ENCODE measurements at places on chromosomes 7 and 10.

DNA sequence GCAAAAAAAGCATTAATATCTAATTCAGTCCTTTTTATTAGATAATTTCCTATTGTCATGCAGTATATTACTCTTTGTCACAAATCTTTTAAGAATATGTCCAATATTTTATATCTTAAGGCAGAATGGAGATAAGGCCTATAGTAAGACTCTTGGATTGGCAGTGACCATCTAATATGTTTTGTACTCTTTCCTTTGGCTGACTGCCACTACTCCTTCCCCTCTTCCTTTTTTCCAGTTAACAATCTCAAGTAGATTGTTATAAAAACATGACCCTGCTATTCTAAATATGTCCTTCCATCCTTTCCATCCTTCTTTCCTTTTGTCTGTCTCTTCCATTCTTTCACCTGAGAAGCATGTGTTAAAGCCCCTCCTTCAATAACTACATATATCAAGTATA is 92.8 kb upstream of the TMEM168 start:
- DNase-seq = no peak

GRCh38 chr7:77831481-77831880 is 32.9 kb downstream of the PHTF2 start:
- peak; percentile 11 for DNase-seq

- DNase-seq = no peak
Observed at GRCh38 chr10:99234041-99234790, 1.4 kb downstream of the HPSE2 start.

DNA sequence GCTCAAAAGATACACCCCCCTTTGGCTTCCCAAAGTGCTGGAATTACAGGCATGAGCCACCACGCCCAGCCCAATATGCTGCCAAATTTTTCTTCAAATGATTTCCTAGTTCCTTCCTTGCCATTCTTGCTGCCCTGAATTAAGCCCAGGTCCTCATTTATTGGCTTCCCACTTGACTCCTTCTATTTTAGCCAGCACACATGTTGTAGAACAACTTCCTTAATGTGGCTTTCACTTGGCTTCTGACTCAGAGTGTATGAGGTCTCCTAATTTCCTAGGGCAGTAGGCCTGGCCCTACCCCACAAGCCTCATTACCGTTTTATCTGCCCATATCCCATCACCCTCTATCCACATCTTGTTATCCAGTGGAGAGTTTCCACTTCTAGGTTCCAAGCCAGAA is 21.8 kb upstream of the HIPK2 start:
- no peak for DNase-seq

DNA sequence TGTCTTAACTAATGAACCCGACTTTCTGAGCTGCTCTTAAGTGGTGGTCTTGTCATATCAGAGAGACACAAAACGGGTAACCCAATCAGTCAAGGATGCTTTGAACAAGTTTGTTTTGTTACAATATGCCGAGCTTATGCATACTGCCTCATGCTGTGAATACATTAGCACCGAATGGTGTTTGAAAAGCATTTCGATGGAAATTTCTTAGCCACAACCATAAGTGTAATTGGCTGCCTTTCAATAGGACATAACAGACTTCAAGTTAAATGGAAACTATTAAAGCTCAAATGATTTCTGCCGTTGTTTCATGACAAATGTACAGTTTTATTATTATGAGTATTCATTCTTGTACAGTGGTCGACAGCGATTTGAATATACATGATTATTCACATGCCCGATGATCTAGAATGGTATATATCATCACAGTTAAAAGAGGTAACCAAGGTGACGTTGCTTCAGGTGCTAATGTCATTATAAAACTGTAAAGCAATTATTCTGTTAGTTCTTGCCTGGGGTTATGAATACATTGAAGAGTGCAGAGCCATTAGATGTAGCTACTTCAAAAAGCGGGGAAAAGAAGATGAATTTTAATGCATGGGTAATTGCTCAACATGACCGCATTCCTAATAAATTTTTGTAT is 118.8 kb downstream of the EBF3 start:
- no peak for DNase-seq

DNA sequence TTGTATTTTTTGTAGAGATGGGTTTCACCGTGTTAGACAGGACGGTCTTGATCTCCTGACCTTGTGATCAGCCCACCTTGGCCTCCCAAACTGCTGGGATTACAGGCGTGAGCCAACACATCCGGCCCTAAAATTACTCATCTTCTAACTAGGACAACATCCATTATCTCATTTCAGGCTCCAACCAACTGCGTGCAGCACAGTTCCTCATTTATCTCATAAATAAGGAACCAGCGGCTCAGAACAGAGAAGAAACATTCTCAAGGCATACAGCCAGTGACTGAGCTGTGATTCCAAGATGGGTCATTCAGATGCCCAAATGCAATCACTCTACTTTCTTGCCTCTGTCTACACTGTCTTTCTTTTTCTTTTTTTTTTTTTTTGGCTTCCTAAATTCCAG is 356.1 kb downstream of the ELMO1 start:
- DNase-seq = no peak

GRCh38 chr7:117818232-117818631 is 55.0 kb downstream of the CTTNBP2 start:
- no peak for DNase-seq

GRCh38 chr7:116340943-116341907 is 130.9 kb downstream of the TES start:
- no peak for DNase-seq

GRCh38 chr7:134891262-134891695 is 95.0 kb upstream of the AGBL3 start:
- no peak for DNase-seq

DNA sequence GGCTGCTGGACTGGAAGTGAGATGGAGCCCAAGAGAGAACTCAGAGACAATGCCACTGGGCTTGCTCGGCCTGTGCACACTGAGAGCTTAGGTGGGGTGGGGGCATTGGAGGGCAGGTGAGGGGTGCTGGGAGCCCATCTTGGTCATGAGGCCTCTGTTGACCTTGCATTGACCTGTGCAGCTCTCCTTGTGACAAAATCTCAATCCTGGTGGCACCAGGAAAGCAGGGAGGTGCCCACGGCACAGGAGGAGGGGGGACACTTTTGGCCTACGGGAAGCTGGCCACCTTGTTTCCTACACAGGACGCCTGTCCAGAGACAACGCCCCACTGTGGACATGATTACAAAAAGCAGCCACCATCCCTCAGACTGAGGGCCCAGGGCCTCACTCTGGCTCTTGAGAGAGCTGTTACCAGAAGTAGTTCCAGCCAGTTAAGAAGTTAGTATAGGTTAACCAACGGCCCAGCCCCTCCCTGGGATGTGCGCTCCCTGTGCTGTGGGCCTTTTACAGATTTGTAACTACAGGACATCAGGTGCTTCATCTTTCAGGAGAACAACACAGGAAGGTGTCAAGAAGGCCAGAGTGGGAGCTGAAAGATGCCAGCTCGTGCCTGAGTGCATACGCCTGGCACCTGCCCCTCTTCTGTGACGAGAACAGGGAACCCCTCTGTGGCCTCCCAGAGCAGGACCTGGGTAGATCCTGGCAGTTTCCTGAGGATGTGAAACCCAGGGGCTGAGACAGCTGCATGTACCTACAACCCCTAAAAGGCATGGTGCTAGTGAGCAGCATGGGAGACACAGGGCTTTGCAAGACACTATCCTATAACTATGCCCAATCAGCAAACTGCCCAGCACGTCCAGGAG is 10.3 kb downstream of the PKD1L1 start:
- no peak for DNase-seq

GRCh38 chr7:130420943-130421578 is 19.8 kb downstream of the CEP41 start:
- no peak for DNase-seq

DNA sequence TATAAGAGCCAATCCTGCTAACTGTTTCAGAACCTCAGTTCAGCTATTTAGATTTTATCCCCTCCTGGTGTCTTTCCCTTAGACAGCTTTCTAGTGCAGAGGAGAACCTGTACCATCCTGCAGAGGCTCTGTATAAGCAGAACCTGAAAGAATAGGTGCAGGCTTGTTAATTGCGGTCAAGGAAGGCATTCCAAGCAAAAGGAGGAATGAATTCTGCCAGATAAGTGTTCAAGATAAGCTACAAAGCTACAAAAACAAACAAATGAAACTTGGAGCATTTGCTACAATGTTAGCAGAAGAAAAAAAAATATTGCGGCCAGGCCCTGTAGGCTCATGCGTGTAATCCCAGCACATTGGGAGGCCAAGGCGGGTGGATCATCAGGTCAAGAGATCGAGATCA is 32.6 kb upstream of the AGMO start:
- DNase-seq = no peak

DNA sequence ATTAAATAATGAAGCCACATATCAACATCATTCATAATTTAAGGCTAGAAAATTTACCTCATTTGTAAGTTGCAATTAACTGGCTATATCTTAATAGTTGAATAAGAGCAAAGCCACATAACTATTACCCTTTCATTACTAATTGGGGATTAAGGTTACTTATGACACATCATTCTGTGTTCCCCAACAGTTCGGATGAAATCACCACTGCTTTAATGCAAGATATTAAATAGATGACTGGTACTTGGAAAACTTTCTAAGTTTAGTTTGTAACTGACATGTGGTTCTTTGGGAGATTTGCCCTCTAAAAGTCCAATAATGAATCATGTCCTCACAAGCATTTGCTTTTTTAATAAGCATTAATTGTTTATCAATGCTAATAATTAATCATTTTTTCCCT is 109.1 kb downstream of the MTERF1 start:
- no peak for DNase-seq

DNA sequence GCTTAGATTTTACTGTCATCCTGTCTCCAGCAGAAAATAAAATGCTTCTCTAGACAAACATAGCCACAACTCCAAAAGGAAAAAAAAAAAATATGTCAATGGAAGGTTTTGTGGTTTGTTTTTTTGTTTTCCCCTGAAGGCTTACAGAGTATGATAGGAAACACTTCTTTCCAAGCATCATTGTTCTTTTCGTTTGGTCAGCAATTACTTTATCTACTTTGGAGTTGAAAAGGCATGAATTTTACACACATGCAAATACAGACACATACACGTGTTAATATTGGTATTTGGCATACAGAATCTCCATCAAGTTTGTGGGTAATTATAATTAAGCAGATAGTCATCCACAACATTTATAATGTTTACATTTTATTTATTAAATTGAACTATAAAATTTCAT is 496.9 kb upstream of the MBL2 start:
- DNase-seq = no peak

DNA sequence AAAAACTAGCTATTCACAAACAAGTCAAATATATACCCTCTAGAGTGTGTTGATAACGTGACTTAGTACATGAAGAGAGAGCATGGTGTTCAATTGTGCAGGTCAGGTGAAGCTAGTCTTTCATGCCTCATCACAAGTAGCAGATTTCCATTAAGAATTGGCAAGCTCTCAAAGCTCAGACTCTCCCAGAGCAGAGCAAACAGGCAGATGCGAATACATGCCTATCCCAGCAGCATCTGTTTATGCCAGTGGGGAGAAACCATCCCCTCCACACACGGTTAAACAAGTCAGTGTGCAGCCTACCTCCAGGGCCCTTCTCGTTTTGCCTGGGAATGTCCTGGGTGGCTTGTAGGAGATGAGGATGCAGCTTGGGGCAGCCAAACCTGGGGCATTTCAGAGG is 532.5 kb upstream of the C7orf33 start:
- DNase-seq = no peak

- DNase-seq = no peak
Observed at GRCh38 chr10:61903928-61904344, 2.4 kb downstream of the ARID5B start.

- no peak for DNase-seq
Observed at GRCh38 chr7:75650681-75651080, 88.1 kb downstream of the HIP1 start.

- DNase-seq = no peak
Observed at GRCh38 chr10:113493882-113494301, 59.0 kb upstream of the HABP2 start.

GRCh38 chr7:107499731-107500130 is 29.9 kb downstream of the GPR22 start:
- DNase-seq = no peak

DNA sequence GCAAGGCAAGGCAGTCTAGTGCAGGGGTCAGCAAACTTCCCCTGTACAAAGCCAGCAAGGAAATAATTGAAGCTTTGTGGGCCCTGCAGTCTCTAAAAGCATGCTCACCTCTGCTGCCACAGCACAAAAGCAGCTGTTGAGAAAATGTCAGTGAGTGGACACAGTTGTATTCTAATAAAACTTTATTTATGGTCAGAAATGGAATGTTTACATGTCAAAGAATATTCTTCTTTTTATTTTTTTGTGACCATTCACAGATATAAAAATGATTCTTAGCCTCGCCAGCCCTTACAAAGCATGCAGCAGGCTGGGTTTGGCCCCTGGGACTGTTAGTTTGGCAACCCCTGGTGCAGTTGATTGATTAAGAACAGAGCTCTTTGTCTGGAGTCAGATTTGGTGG is 192.4 kb downstream of the BUB3 start:
- no peak for DNase-seq

DNA sequence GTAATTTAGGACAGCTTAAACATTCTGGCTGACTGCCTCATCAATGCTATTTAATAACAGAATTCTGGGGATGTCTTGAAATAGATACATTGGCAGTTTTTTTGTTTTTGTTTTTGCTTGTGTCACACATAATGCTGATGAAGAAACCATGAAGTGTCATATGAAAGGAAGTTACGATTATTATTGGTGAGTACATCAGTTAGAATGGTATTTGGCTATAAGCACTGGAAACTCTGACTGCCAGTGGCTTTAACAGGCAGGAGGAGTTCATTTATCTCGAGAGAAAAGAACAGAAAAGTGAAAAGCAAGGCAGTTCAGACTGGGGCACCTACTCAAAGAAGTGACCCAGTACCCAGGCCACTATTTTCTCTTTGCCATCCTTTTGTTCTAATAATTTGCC is 18.1 kb downstream of the LSM8 start:
- no peak for DNase-seq

DNA sequence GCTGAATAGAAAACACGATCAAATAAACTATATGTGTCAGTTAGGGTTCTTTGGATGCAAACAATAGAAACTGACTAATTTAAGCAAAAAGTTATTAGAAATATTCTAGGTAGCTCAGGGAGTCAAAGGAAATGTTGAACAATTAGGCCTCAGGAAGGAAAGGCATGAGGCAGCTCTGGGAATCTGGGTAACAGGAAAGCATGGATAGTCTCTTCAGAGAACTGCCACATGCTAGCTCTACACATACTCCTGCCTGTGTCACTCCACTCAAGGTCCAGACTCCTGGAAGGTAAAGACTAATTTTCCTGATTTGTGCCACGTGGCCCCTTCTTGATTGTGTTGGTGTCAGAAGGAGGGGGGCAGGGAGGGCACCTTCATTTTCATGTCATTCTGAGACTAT is 23.8 kb upstream of the PTTG1IP2 start:
- no peak for DNase-seq

GRCh38 chr10:112215342-112215774 is 31.8 kb upstream of the GPAM start:
- DNase-seq = no peak
